HCT116 (cell line): ENCODE measurements at places on chromosomes 1 and 21. TPM values are rescaled to one million over a fixed set of nuclear protein-coding genes. Genes with fewer than 3 reads are reported as not detected.

GRCh38 chr21:37128076-37128475 is 55.0 kb downstream of the TTC3 start:
- H3K27ac ChIP-seq, result no peak overlapping the region
- H3K4me1 ChIP-seq, result no peaks in the 10 kb centered on the region
- no peak for DNase-seq
- peaks cover 21% of the 10 kb centered on the region for H3K36me3 ChIP-seq
- no peak overlapping the region for H3K4me3 ChIP-seq
- H3K27me3 ChIP-seq, result no peaks in the 10 kb centered on the region

DNA sequence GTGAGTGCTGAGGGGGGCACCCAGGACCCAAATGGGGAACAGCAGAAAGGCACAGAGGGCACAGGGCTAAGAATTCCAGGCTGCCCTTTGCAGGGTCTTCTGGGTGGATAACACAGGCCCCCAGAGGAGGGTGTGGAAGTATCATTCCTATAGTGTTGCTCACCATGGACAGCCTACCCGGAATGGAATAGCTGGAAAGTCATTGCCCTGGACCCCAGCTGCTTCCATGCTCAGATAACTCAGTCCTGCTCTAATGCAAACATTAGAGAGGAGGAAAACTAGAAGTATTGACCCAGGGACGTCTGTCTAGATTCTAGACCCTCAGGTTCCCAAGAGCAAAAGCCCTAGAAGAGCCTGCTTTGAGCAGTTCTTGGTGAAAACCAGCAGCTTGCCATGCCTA is 24.7 kb downstream of the SLC6A17 start:
- DNase-seq, result no peak
- no peaks in the 10 kb centered on the region for H3K36me3 ChIP-seq
- H3K4me1 ChIP-seq, result no peaks in the 10 kb centered on the region

DNA sequence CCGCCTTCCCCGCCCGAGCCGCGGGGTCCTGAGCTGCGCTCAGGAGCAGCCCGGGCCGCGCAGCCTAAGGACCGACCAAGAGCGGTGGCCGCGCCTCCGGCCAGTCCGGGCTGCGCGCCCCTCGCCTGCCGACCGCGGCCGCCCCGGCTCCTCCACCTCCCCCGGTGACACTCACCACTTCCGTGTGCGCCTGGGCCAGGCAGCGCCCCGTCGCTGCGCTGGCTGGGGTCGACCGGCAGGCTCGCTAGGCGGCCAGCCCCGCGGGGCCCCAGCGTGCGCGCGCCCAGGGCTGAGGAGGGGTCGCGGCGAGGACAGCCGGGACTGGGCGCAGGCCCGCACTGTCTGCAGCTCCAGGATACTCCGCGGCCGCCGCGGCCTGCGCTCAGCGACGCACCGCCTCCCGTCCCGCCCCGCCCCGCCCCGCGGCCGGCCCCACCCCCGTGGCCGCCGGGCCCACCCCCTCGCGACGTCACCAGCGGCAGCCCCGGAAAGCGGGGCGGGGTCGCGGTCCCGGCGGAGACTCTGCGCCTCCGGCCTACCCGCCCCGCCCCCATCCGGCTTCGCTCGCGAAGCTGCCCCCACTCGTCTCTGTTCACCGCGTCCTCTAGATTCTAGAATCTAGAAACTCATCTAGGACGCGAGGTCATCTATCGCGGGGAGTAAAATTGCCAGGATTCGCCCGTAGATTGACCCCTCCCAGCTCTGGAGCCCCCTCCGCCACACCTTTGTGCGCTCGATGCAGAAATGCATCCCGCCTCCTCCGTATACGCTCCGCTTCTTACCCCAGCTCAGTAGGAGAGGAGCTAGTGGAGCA is at the start of gene JAK1:
Gene JAK1, minus strand, starts transcription at position 392 of the 814 bp plus-strand sequence. CDS start 80,285 bp downstream, outside the sequence.
- H3K27ac ChIP-seq, result peak within 1 kb of the TSS; percentile 82
- H3K4me3 ChIP-seq, result peak within 1 kb of the TSS; percentile 82
- peaks cover 18% of the 10 kb centered on the region for H3K4me1 ChIP-seq
- DNase-seq, result no peak
- no peaks in the 10 kb centered on the region for H3K27me3 ChIP-seq

DNA sequence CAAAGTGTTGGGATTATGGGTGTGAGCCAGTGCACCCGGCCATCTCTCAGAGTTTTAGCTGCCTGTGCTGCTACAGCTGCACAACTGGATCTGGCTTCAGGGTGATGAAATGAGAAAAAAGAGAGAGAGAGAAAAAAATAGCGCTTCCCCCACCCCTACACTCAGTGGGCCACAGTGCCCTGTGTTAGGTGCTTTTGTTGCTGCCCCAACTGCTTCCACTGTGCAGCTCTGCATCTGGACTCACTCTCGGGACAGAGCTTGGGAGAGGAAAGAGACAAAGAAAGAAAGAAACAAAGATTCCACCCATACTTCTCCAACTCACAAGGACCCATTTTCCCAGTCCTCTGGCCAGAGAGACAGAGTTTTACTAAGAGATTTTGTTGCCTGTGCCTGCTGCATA is 50.4 kb downstream of the INAVA start:
- DNase-seq, result no peak
- no peaks in the 10 kb centered on the region for H3K27me3 ChIP-seq
- no peak overlapping the region for H3K27ac ChIP-seq
- H3K36me3 ChIP-seq, result no peaks in the 10 kb centered on the region
- no peak overlapping the region for H3K4me3 ChIP-seq

DNA sequence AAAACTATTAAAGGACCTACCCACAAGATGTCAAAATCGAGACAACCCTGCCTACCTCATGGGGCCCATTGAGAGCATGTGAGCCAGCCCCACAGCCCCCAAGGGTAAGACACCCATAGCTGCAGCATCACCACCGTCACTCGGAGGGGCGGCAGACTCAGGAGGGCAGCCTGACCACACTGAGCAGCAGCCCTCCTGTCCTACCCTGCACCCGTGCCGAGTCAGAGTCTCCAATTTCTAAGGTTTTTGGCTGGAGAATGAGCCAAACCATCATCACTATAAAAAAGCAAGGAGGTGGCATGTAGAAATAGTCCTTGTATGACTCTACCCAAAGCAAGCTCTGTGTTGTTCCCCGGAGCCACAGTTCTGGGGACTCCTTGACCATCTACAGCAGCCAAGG is 94.7 kb downstream of the SSBP3 start:
- peaks cover 14% of the 10 kb centered on the region for H3K4me1 ChIP-seq
- no peak overlapping the region for H3K27ac ChIP-seq
- no peaks in the 10 kb centered on the region for H3K36me3 ChIP-seq
- no peaks in the 10 kb centered on the region for H3K27me3 ChIP-seq
- no peak overlapping the region for H3K4me3 ChIP-seq
- DNase-seq, result no peak

DNA sequence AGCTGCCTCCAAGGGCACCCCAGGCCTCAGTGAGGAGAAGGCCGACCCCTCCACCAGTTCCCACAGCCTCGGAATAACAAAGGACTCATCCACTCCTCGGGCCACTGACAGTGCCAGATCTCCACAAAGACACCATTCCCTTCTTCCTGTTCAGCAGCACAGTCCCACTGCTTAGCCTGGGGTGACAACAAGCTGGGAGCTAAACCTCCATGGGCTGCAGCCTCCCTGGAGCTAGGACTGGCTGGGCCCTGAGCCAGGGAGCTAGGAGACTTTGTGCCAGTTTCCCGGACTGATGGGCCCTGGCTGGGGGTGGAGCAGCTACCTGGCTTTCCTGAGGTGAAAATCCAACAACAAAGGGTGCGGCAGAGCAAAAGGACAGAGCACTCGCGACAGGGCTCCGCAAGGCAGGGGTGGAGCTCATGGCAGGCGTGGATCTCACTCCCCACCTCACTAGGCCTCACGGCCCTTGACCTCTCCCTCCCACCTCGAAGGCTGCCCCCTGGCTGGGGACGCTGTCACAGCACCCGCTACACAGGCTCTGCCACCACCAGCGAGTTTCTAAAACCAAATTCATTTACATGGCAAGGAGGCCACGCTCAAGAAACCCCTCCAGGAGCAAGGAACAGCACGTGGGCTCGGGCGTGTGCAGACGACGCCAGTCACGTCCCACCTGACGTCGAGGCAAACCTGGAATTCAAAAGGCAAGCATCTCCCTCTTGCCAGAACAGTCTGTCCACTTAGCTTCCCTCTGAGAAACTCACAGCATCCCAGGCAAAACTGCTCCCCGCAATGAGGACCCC is 13.8 kb downstream of the SLC35E2B start:
- H3K27ac ChIP-seq, result 0 out of 2 replicates have a peak overlapping the region, but pooled peaks have one; percentile 15
- no peak for DNase-seq
- H3K4me3 ChIP-seq, result no peak overlapping the region
- no peaks in the 10 kb centered on the region for H3K27me3 ChIP-seq

DNA sequence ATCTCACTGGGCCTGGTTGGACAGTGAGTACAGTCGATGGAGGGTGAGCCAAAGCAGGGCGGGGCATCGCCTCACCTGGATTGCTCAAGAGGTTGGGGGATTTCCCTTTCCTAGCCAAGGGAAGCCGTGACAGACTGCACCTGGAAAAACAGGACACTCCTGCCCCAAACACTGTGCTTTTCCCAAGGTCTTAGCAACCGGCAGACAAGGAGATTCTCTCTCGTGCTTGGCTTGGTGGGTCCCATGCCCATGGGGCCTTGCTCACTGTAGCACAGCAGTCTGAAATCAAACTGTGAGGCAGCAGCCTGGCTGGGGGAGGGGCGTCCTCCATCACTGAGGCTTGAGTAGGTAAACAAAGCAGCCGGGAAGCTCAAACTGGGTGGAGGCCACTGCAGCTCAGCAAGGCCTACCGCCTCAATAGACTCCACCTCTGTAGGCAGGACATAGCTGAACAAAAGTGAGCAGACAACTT is 11.3 kb downstream of the C1orf105 start:
- no peak overlapping the region for H3K4me3 ChIP-seq
- no peak for DNase-seq
- no peaks in the 10 kb centered on the region for H3K27me3 ChIP-seq
- H3K4me1 ChIP-seq, result no peaks in the 10 kb centered on the region

GRCh38 chr1:222457084-222457483 is 90.8 kb downstream of the HHIPL2 start:
- no peak for DNase-seq
- H3K36me3 ChIP-seq, result no peaks in the 10 kb centered on the region
- H3K27me3 ChIP-seq, result no peaks in the 10 kb centered on the region

- H3K27ac ChIP-seq, result no peak within 1 kb of the TSS
- no peaks in the 10 kb centered on the region for H3K4me1 ChIP-seq
- no peaks in the 10 kb centered on the region for H3K27me3 ChIP-seq
- H3K36me3 ChIP-seq, result 0 out of 2 replicates have a peak, but pooled peaks cover 6% of the 10 kb centered on the region
- DNase-seq, result no peak
- H3K4me3 ChIP-seq, result no peak within 1 kb of the TSS
These were observed at the start of gene GJC2 for GRCh38 chr1:228149406-228150119. GJC2 (plus strand) TSS chr1:228149930; CDS start chr1:228157759, 7,829 bp downstream.

DNA sequence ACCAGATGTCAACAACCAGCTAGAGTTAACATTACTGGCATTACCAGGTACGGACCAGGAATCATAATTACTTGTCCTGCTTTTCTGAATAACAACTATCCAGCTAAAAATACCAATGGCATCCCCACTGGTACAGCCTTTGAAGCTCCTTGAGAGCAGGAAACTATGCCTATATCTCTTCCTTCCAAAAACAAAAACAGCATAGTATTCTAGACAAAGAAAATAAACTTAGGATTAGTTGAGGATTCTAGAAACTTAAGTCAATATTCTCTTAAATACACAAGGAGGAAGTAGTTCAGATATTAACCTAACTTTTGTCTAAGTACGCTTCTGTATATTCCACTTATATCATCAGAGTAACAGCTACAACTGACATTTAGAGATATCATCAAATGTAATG is 3.0 kb downstream of the FUBP1 start:
- no peaks in the 10 kb centered on the region for H3K27me3 ChIP-seq
- H3K36me3 ChIP-seq, result peaks cover 31% of the 10 kb centered on the region
- DNase-seq, result no peak
- H3K4me3 ChIP-seq, result no peak overlapping the region
- no peak overlapping the region for H3K27ac ChIP-seq
- peaks cover 20% of the 10 kb centered on the region for H3K4me1 ChIP-seq

The UAP1 gene
- 51.4 TPM for total RNA-seq

The AMY2B gene
- 2.6 TPM for total RNA-seq

The CHIT1 gene
- not detected for total RNA-seq

The DCAF8 gene
- total RNA-seq, result 98.1 TPM

The GPR37L1 gene
- total RNA-seq, result 0.10 TPM
